ENCODE measurements at places on chromosomes 3 and 15.

GRCh38 chr15:98855815-98856531, 151.6 kb downstream of the PGPEP1L start:
- peak; percentile 58 for DNase-seq

- DNase-seq, result no peak
Observed at GRCh38 chr3:39812537-39812936, 3.1 kb downstream of the MYRIP start.

DNA sequence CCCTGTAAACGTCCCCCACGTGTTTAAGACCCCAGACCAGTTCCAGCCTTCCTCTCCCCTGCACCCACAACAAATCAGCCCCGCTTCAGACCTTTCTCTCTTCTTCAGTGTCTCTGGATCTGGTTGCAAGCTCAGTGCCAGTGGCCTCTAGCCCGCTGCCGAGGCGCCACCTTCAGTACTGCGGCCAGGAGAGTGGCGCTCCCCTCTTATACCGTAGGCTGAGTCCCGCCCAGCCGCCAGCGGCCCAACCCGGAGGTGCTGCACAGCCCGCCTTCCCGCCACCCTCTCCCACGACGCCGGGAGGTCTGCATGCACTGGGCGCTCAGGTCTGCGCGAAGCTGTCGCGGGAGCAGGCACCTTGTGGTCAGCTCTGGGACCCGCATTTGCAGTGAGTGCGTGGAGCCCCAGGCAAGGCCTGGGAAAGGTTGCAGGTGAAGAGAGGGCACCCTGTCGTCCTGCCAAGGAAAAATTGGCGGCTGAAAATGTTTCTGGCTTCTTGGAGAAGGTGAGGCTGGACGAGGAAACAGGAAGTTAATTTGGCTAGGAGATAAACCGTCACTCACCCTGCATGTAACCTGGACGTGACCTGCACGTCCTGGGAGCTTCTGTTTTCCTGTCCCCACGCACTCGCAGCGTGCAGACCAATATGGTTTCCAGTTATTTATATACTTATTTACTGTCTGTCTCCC, at the start of gene C2CD4B:
Gene C2CD4B, minus strand, starts transcription at position 182 of the 689 bp plus-strand sequence. CDS start 301 bp downstream, outside the sequence.
- peak; percentile 62 for DNase-seq

- DNase-seq, result no peak
Observed at GRCh38 chr3:155560594-155560993, 184.3 kb downstream of the PLCH1 start.

- no peak for DNase-seq
Observed at GRCh38 chr3:17336291-17336690, 406.1 kb downstream of the TBC1D5 start.

GRCh38 chr15:82371656-82372055, 22.4 kb upstream of the GOLGA6L10 start:
- DNase-seq, result no peak

GRCh38 chr3:46649436-46649835, 37.1 kb downstream of the FAM240A start:
- no peak for DNase-seq

- DNase-seq, result no peak
Observed at GRCh38 chr3:73284472-73284871, 223.0 kb downstream of the EBLN2 start.

DNA sequence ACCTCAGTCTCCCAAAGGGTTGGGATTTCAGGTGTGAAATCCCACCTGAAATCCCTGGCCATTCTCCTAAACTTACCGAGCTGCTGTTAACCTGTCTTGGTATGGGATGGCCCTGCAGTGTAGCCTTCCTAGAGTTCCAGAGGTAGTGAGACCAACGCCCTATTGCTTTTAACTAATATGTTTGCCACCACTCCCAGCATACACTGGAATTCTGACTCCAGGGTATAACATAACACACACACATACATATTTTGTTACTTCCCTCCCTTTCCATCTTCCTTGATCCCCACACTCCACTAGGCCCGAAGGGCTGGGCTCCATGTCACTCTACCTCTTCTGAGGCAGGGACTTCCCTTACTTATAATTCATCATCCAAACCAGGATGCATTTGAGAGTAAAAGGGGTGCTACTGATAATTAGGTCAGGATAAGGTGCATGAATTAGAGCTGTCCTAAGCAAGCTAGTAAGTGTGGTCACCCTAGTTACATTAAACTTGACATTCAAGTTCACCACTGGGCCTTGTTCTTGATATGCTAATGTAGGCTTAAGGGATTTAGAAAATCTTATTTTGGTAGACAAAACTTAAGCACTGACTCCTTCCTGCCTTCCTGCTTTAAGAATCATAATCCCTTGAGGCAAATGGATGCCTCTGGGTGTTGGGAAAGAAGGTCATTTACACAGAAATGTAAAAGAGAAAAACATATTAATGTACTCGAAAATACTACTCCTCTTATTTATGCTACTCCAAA, 317.6 kb downstream of the MAGI1 start:
- DNase-seq, result no peak

DNA sequence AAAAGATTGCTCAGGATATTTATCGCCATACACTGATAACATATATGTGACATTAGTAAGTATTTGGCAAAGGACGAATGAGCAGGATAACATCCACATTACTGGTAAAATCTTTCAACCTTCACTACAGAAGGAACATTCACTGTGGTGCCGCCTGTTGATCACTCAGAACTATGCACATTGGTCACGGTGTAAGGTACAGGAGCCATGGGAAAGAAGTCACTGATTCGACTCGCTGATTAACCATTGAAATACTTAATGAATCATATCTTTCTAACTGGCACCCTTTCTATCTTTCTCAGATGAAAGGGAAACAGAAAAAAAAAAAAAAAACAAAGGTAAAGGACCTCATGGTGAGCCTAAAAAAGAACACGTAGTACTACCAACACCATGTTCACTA, 68.8 kb downstream of the TJP1 start:
- DNase-seq, result no peak

DNA sequence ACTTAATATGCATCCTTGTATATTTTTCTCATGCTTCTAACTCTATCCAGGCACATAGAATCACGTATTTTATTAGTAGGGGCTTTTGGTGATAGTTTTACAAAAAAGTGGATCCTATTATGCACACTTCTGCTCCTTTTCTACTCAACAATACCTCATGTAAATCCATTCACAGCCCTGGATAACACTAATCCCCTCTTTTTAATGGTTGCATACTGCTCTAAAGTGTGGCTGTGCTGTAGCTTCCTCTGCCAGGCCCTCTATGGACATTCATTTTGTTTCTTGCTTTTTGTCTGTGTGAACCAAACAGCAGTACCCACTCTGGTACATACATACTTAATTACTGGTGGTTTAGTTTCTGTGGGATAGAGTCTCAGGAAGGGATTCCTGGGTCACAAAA, 51.3 kb upstream of the SCAANT1 start:
- no peak for DNase-seq

DNA sequence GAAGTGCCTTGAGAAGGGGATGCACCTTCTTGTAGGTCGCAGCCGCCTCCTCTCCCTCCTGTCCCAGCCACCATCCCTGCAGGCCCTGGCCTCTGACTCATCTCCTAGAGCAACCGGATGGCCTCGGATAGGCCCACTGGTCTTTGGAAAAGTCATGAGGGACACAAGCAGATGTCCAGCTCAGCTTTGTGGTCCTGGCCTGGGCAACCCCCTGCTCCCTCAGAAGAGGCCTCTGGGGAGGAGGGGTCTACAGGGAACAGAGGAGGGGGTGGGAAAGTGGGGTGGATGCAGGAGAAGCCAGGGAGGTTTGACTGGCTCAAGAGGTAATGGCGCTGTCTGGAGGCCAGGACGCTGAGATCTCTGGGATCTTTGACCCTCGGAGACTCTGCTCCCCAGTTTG, 259.2 kb upstream of the TLE3 start:
- DNase-seq, result peak; percentile 92

- DNase-seq, result peak; percentile 95
Observed at GRCh38 chr15:75107908-75108838, 84.8 kb downstream of the PPCDC start.

GRCh38 chr3:137582484-137582883, 181.6 kb upstream of the SOX14 start:
- DNase-seq, result no peak

DNA sequence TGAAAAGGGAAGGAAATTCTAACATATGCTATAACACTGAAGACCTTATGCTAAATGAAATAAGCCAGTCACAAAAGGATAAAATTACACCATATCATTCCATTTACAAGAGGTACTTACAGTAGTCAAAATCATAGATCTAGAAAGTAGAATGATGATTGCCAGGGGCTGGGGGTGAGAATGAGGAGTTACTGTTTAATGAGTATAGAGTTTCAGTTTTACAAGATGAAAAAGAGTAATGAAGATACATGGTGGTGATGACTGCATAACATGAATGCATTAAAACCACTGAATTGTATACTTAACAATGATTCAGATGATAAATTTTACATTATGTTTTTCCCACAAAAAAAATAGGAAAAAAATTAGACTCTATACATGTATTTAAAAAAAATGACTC, 152.6 kb downstream of the SCAPER start:
- DNase-seq, result no peak

- peak; percentile 78 for DNase-seq
Observed at GRCh38 chr3:8458711-8459110, 42.9 kb upstream of the LMCD1 start.

Data from osteoblast (primary cell).